ENCODE measurements at places on chromosomes 6 and 20. TPM values are rescaled to one million over a fixed set of nuclear protein-coding genes. Genes with fewer than 3 reads are reported as not detected.

GRCh38 chr6:91710342-91710741, 1123.5 kb upstream of the MAP3K7 start:
- no peak for DNase-seq

The SLC17A2 gene
- not detected for total RNA-seq

- no peak for DNase-seq
Measured at GRCh38 chr20:8788831-8789230, 280.1 kb upstream of the PLCB4 start.

The HCK gene
- 23.4 TPM for total RNA-seq

- no peak for DNase-seq
Measured at GRCh38 chr6:170450916-170451761, 102.0 kb downstream of the PSMB1 start.

The JARID2 gene
- 43.4 TPM for total RNA-seq

The PAK5 gene
- total RNA-seq = not detected

GRCh38 chr6:72811971-72812421, 190.1 kb downstream of the KCNQ5 start:
- DNase-seq = no peak

The CLDN20 gene
- total RNA-seq = not detected

The HSPA12B gene
- under 0.01 TPM for total RNA-seq

The PRSS16 gene
- total RNA-seq = not detected

DNA sequence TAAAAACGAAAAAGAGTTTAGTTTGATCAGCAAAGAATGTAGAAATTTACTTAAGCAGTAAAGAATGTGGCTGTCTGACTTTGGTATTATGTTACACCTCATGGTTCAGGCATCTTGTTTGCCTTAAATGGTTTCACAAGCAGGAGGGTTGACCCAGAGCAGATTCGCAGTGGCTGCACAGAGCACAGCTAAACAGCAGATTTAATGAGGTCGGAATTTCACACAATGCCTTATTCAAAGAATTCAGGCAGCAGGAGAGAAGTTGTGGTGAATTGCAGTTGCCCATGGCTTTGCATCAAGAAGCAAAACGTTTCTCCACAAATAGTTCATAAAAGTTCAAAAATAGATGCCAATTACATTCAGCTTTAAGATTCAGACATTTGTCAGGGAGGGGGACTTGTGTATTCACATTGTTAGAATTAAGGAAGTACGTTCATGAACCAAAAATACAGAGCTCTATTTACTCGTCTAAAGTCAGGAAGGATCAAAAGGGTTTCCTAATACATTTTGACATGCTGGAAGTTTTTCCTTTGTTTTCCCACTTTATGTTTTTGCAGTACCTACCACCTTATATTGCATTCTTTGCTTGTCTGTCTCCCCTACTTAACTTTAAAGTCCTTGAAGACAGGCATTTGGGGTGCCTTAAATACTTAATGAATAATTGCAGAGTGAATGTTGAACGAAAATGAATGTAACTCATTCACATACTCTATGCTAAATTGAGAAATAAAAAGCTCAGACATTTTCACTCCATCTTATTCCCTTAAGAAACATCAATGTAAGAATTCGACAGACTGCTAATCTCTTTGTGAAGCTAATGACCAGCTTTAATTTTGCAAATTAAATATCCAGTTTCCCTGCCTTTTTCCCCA, 1163.6 kb upstream of the CITED2 start:
- no peak for DNase-seq

The WRNIP1 gene
- total RNA-seq = 108 TPM

All from hematopoietic multipotent progenitor cell (in vitro differentiated cells).